Activated T-cell treated with anti-CD3 and anti-CD28 coated beads, Interleukin-2, amount 50 U/mL, for 4 hours (primary cell): ENCODE measurements at places on chromosomes 13 and 19.

- DNase-seq = no peak
These were observed 65.8 kb upstream of the KPNA3 start for GRCh38 chr13:49858178-49858856.

DNA sequence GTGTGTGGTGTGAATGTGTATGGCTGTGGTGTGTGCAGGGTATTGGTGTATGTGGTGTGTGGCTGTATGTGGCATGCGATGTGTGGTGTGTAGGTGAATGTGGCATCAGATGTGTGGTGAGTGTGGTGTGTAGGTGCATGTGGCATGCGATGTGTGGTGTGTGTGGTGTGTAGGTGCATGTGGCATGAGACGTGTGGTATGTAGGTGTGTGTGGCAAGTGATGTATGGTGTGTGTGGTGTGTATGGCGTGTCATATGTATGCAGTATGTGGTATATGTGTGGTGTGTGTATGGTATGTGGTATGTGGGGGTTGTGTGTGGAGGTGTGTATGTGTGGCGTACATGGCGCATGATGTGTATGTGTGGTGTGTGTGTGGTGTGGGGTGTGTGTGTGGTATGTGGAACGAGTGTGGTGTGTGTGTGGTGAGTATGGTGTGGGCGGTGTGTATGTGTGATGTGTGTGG is 63.4 kb downstream of the PEPD start:
- no peak for DNase-seq

DNA sequence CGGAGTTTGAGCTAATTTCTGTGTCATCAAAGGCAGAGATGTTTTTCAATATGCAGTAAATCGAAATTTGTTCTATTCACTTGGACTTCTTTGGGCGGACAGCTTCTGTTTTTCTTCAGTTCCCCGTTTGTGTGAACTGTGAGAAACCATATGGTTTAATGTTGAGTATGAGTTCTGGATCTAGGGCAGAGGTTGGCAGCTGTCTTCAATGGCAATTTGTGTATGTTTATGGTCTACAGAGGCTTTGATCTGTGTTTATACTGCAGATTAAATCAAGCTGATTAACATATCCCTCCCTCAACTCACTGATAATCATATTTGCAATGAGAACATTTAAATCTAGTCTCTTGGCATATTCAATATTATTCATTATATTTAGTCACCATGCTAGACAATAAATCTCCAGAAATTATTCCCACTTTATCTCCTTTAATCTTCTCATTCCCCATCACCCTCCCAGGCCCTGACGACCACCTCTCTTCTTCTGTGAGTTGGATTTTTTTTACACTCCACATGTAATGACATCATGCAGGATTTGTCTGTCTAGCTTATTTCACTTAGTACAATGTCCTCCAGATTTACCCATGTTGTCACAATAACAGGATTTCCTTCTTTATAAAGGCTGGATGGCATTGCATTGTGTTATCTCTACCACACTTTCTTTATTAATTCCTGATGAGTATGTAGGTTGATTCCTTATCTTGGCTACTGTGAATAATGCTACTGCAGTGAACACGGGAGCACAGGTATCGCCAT is 9.0 kb downstream of the ZNF331 start:
- DNase-seq = no peak

DNA sequence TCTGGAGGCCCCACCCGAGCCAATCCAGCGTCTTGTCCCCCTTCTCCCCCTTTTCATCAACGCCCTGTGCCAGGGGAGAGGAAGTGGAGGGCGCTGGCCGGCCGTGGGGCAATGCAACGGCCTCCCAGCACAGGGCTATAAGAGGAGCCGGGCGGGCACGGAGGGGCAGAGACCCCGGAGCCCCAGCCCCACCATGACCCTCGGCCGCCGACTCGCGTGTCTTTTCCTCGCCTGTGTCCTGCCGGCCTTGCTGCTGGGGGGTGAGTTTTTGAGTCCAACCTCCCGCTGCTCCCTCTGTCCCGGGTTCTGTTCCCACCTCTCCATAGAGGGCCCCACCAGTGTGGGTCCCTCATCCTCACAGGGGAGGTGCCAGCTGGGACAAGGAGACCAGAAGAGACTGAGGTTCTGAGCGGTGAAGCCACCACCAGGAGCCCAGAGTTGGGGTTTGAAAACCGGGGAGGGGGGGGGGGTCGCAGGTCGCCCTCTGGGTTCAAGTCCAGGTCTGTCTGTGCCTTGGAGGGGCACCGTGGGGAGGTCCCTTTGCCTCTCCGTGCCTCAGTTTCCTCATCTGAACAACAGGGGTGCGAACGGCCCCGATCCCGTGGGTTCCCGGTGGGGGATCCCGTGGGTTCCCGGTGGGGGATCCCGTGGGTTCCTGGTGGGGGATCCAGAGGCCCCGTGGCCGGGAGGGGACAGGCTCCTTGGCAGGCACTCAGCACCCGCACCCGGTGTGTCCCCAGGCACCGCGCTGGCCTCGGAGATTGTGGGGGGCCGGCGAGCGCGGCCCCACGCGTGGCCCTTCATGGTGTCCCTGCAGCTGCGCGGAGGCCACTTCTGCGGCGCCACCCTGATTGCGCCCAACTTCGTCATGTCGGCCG is at the start of gene ELANE:
Gene ELANE, plus strand, starts transcription at position 168 of the 878 bp plus-strand sequence. Its CDS starts 26 bp downstream, at position 194.
- DNase-seq = no peak

GRCh38 chr19:54653181-54653809 is 9.5 kb upstream of the LILRB4 start:
- DNase-seq = no peak

- DNase-seq = no peak
These were observed 118.8 kb downstream of the VWA8 start for GRCh38 chr13:41842036-41842620.

DNA sequence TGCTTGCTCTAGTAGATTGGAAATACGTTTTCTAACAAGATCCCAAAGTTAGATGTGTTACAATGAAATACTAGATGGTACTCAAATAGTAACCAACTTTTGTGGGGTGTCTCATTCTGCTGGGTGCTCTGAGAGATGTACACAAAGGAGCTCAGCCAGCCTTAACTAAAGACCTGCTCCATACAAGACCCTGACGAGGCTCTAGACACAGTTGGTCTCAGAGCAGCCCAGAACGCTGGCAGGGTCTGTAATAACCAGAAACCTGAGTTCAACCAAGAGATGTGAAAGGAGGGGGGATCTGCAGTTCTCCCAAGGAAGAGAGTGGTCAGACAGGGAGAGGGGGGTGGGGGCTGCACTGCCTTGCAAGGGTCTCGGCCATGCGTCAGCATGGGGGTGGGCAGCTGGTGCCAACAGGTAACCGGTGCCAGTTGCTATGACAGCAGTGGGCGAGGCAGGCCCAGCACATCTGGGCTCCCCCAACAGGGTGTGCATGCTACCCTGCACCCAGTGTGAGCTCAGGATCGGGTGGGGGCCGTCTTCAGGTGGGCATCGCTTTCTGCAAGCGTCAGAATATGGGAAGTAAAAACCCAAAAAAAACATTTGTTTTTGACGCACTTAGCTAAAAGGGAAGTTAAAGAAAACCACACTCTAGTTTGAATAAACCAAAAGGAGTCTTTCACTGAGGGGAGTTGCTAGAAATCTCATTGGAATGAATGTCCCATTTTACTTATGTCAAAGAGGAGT is 68.0 kb upstream of the GPR183 start:
- DNase-seq = no peak
